Renal cortical epithelial cell (primary cell): ENCODE measurements at places on chromosomes 16 and 17.

- peak; percentile 64 for DNase-seq
Observed at GRCh38 chr16:30054959-30055553, 10.5 kb upstream of the ALDOA start.

DNA sequence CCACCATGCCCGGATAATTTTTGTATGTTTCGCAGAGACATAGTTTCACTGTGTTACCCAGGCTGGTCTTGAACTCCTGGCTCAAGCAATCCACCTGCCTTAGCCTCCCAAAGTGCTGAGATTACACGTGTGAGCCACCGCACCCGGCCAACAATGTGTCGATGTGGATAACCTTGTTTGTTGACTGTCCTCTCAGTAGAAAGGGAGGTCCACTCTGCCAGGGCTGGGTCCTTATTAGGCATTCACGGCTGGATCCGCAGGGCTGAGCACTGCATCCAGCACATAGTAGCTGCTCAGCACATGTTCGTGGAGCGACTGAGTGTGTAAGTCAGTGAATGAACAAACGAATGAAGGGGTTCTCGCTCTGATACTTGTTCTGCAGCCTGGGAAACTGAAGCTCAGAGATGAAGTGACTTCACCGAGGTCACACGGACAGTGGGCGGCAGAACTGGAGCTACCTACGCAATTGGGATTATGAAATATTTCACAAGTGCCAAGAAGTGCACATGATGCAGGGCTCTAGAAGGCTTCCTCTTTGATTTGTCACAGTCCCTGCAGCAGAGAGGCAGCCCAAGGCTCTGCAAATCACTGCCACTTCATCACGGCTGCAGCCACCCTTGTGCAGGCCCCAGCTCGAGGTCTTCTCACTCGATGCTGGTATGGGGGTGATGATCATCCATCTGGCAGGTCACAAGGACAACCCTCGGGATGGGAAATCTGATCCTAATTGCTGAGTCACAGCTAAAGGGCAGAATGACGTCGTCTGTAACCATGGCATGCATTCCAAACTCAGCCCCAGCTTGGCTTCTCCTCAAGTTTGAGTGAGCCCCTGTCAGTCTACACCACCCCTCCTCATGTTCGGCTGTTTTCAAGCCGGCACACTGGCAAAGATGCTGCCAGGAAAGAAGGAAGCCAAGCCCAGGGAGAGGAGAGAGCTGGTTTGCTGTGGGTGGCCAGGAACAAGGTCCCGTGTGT is 28.0 kb upstream of the SNN start:
- DNase-seq, result peak; percentile 97

DNA sequence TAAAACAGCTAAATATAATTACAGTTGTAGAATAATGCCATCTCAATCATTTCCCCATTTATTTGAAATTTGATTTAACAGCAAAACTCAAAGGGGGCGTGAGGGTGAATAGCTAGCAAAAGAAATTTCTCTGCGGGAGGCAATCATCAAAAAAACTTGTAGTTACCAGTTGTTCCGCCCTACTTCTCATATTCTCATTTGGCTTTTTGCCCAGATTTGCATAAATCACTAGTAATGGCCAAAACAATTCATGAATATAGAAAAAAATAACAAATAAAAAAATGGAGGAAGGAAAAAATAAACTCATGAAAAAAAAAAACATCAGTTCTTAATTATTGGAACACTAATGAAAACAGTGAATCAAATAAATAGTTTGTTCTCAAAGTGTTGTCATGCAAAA is 722.6 kb upstream of the KIF2B start:
- no peak for DNase-seq

DNA sequence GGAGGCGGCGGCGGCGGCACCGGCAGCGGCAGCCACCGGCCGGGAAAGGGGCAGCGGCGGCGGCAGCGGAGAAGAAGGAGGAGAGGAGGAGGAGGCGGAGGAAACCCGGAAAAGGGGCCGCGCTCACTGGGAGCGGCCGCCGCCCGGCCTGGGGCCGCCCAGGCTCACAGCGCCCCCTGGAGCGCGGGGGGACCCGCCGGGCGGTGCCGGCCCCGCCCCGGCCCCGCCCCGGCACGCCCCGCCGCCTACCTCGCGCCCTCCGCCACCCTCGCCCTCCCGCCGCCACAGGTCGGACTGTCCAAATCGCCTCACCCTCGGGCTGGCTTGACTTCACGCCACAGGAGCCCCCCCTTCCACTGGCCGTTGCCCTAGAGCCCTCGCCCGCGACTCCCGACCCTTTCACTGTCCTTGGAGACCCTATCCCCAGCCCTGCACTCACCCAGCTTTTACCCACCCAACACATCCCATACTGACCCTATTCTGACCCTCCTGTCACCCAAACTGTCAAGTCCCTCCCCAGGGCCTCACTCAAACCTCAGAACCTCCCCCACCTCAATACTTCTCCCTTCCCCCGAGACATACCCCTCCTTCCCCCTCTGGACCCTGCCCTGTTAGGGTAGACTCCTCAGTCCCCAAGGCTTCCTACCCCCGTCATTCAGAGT is at the start of gene CSNK2A2:
CSNK2A2 (minus strand) TSS at position 85 of the 662 bp plus-strand sequence. CDS start 370 bp downstream, outside the sequence.
- peak; percentile 25 for DNase-seq

DNA sequence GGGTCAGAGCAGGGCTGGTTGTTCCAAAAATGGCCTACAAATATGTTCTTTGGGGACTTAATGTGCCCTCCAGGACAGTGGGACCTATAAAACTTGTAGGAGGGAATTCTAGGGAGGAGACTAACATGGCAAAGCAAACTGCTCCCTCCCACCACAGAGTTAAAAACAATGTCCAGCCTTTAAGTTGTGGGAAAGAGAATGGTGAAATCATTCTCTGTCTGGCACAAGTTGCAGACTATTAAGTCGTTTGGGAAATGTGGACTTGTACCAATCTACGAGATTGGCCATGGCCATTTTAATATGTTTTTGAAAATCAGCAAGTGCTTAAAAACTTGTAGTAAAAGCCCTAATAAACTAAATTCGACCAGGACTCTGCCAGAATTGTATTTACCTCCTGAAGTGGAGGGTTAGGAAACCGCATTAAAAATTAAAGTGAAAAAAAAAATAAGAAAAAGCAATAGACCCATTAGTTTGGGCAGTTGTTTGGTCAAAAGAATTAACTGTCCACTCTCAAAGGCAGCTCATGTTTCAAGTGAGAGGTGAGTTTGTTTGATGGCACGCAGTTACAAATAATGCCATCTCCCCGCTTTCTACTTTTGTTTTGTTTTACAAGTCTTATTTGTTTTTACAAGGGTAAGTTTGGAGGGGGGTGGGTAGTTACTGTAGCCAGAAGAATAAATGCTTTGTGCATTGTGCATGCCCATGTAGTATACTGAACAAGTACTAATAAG is 32.4 kb downstream of the ANKFN1 start:
- DNase-seq, result no peak

DNA sequence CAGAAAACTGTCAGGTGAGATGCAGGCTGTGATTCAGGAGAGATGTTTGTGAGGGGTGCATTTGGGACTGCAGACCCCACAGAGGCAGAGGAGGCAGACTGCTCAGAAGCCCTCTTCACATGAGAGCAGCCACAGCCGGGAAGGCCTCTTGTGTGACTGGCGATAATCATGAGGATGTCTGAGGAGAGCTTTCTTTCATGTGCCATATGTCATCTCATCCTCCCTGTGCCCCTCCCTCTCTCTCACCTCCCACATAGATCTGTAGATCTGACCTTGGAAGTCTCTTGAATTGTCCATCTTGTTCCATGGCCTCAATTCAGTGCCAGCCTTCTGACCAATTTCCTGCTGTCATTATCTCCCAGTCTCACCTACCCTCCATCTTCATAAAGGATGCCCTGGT is 50.5 kb downstream of the EPN2 start:
- no peak for DNase-seq

- DNase-seq, result peak; percentile 28
Observed at GRCh38 chr17:72661116-72661944, 431.2 kb downstream of the SLC39A11 start.
